ENCODE measurements at places on chromosomes 2 and 18.

GRCh38 chr18:13308369-13308768 lies 89.8 kb downstream of the LDLRAD4 start:
- no peak for DNase-seq

- DNase-seq = no peak
Observed at GRCh38 chr2:90645-91312, 44.5 kb upstream of the FAM110C start.

DNA sequence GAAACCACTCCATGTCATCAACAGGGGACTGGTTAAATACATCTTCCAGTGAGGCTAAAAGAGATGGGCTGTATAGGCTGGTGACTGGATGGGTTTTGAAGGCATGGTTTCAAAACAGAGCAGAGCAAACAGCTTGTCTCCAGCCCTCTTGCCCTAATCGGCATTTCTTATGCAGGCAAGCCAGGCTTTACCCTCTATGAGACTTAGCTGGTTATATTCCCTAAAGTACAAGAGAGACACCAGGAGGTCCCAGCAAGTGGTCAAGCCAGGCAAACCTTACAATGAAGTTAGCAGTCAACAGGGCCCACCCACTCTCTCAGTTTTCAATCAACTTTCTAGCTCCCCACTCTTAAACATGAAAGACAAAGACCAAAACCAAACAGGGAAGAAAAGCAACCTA lies 19.0 kb downstream of the OSBPL1A start:
- DNase-seq = no peak

DNA sequence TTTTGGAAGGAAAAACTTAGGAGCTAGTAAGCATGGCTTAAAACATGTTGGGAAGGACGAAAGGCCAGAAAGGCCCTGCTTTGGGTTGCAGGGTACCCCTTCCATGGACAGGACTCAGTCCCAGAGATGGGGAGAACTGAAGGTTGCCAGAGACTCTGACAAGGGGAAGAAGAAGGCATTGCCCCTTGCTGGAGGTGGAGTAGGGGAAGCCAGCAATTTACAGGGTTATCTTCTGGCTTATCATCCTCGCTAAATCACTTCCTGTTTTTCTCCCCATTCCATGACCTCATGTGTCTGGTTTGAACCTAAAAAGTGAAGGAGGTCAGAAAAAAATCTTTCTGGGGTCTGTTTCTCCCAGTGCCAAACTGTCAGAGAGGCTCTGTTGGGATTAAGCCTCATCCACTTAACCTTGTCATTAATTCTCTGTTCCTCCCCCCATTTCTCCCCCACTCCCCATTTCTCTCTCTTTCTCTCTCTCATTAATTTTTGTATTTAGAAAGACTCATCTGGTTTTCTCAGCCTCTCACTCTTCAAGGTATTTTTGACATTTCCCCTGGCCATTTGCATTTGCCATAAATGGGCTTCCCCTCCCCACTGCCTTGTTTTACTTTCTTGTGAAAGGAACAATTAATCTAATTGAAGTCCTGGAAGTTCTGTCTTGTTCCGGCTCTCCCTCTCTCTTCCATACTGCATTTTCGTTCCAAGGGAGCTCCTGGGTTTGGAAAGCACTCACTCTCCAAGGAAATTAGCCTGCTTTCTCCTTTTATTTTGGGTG lies 17.4 kb downstream of the NRP2 start:
- no peak for DNase-seq

DNA sequence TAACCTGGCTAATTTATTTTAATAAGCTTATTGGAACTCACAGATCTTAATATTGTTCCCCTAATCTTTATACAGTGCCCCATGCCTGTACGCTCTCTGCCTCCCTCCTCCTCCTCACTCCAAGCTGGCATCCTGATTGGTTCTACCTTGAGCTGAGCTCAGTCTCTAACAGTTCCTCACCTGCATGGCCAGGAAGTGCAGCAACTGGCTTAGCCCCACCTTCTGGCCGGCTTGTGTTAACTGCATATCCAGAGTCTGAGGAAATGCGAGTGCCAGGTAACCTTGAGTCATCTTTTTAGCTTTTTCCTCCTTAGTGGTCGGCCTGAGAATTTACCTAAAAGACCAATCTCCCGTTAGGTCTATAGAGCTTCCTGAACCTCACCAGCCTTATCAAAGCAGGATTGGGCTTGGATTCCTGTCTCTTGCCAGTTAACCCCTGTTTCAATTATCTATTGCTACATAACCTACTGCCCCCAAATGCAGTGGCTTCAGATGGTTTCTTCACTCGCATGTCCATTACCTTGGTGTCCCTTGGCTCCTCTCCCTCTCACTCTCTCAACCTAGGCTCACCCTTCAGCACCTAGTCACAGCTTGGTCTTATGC lies 89.5 kb upstream of the STK39 start:
- DNase-seq = peak; percentile 34

GRCh38 chr2:200435379-200435778 lies 74.5 kb downstream of the KCTD18 start:
- DNase-seq = no peak

- DNase-seq = no peak
Observed at GRCh38 chr2:1685957-1686783, 58.1 kb downstream of the PXDN start.

- DNase-seq = no peak
Observed at GRCh38 chr2:151422917-151423439, 13.3 kb downstream of the RIF1 start.

DNA sequence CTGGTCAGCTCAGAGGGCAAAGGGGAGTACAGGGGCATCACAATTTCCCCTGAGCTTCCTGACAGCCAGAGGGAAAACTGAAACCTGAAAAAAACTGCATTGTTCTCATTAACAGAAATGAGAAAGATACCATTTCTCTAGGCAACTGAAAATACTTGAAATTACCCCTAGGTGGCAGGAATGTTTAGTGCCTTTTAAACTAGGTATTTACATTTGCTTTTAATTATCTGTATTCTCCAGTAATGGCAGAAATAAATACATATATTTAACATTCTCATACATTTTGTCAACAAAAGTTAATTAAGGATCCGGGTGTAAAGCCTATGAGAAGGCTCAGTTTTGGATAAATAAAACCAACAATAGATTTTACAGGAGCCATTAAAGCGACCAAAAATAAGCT lies 34.5 kb downstream of the RPL31 start:
- DNase-seq = no peak

DNA sequence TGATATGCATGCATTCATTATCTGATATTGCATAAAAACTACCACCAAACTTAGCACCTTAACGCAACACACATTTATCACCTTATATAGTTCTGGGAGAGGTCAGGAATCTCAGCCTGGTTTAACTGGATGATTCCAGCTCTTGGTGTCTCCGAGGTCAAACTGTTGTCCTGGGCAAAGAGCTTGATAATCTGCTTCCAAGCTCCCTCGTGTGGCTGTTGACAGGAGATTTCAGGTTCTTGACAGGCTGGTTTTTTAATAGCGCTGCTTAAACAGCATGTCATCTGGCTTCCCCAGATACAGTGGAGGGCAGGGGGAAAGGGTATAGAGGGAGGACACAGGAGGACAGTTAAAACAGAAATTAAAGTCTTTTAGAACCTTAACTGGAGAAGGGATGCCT lies 785.0 kb downstream of the CNTNAP5 start:
- no peak for DNase-seq

DNA sequence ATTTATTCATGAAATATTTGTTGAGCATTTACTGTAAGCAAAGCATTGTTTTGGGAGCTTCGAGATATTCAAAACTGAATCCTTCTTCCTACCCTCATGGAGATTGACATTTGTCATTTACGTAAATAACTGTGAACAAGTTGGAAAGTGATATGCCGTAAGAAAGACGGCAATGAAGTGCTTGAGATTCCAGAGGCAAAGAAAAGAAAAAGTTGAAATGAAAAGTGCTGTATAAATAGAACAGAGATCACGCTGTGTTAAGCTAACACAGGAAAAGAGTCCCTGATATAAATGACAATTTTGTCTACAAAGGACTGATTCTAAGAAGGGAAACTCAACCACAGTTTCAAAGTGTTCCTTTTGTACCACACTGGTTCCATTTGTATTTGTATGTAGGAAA lies 1.8 kb downstream of the CHRNA1 start:
- no peak for DNase-seq

- DNase-seq = no peak
Observed at GRCh38 chr2:191051177-191051576, 37.2 kb upstream of the STAT1 start.

GRCh38 chr18:57942493-57942892 lies 101.5 kb upstream of the NEDD4L start:
- DNase-seq = no peak

GRCh38 chr18:26550998-26551694 lies 2.8 kb upstream of the KCTD1 start:
- no peak for DNase-seq

GRCh38 chr2:215794829-215795546 lies 218.4 kb downstream of the MREG start:
- DNase-seq = no peak

DNA sequence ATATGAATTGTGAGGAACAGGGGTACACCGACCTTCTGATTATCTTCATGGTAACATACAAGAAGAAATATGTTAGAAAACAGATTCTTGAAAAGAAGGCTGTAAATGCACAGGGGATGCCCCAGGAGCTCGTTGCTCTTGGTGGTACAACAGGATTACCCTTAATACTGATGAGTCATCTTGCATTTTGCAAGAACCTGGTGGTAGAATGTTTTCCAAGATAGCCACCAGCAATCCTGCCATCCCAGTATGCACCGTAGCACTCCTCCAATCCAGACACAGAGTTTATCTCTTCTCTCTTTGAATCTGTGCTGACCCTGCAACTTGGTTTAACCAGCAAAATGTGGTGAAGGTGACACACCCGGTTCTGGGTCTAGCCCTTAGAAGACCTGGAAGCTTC lies 238.3 kb downstream of the EN1 start:
- DNase-seq = no peak

DNA sequence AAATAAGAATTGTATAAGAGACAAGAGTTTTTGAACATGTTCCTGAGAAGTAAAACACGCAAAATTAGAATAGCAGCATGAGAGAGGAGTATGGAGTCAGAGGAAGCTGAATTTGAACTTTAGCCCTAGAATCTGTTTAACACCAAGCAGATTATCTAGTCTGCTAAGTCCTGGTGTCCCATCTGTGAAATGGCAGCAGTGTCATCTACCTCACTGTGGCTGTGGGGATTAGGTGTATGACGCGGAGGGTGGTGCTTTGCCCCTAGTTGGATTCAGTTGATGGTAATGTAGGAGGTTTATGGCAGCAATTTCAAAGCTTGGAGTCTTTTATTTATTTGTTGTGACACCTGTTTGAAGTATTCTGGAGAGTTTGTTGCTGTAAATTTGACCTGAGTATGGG lies 79.2 kb downstream of the ZNF532 start:
- DNase-seq = no peak

- DNase-seq = no peak
Observed at GRCh38 chr2:231612109-231612455, 19.4 kb downstream of the TEX44 start.

- no peak for DNase-seq
Observed at GRCh38 chr2:235659767-235660322, 166.0 kb downstream of the AGAP1 start.

DNA sequence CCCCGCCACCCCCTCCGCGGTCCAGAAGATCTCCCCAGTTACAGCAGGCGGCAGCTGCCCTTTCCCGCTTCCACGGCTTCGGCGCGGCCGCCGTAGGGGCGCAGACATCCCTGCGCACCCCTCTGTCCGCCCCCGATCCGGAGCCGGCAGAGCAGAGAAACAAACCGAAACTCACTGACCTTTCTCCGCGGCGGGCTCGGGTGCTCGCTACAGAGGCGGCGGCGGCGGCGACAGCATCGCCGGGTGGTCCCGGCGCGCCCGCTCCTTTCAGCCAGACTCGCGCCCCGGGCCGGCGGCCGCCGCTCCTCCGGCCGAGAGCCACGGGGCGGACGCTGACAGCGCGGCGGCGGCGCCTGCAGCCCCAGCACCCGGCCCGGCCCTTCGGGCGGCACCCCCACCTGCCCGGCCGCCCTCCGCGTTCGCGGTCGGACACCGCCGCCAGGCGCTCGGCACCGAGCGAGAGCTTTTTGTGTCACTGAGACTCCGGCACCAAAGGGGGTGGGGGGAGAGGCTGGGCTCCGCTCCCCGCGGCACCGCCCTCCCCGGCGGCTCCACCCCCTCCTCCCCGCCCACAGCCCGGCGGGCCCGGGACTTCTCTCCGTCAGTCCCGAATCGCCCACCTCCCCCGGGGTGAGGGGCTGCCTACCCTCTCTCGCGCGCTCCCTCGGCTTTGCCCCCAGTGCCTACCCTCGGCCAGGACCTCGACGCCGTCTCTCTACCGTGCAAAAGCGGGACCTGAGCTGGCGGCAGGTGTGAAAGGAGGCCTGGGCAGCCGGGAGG lies 1.4 kb upstream of the RNF152 start:
- peak; percentile 26 for DNase-seq

DNA sequence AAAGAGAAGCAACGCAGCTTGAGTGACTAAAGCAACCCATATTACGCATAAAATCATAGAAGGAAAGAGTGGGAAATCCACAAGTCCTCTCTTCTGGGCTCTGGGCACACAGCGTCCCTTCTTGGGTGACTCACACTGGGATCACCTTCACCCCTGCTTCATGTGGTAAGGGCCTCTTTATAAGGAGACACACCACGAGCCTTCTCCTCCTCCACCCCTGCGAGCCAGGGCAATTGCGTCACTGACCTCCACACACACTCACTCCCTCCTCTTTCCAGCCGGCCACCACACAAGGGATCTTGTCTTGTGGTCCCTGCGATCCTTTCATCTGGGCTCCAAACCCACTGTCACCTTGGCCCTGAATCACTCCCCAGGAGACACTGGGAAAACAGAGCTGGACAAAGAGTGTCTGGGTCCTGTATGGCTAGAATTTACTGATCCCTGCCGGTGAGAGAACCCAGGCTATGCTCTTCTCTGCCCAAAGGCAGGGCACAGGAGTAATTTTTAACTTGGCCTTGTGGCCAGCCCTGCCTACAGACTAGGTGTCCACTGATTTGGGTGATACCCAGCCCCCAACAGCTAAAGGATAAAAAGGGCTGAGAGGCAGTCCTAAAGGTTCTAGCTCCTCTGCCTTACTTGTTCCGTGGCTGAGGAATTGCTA lies 35.3 kb downstream of the NHEJ1 start:
- DNase-seq = no peak

- DNase-seq = no peak
Observed at GRCh38 chr2:96259497-96259921, 6.3 kb downstream of the TMEM127 start.

- DNase-seq = no peak
Observed at GRCh38 chr2:173881461-173881860, 83.7 kb downstream of the SP3 start.

DNA sequence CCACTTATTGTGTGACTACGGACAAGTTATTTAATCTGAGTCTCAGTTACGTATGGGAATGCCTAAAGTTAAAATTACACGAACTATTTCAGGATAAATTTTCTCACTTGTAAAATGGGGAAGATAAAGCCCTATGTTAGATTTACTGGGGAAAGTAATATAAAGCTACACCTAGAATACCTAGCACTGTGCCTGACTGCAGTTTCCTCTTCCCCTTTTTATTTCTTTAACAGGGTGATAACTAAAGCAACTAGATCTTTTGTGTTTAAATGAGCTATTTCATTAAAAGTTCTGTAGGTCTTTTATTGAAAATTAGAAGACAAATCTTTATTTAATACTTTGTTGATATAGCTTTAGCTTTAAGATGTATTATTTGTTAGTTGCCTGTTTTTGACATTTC lies 5.0 kb downstream of the B3GNT2 start:
- DNase-seq = no peak

GRCh38 chr18:79405781-79406575 lies 10.2 kb downstream of the NFATC1 start:
- peak; percentile 67 for DNase-seq
